Cortex of kidney (tissue), 1 donor: ENCODE measurements at places on chromosomes 11 and 22.

DNA sequence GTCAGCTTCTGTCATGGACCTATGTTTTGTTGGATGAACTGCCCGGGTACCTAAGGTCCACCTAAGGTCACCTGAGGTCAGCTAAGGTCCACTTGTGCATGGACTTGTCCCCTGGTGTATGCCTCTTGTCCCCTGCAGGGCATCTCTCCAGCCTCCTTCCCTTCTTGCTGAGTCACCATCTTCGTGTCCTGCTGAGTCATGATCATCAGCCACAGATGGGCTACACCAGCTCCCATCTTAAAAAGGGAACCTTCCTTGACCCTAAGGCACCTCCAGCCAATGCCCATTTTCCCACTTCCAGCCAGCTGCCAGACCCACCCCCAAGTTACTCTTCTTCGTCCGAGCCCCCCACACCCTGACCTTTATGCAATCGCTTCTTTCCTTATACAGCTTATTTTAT lies 544.9 kb downstream of the TBC1D22A start:
- DNase-seq, result no peak

DNA sequence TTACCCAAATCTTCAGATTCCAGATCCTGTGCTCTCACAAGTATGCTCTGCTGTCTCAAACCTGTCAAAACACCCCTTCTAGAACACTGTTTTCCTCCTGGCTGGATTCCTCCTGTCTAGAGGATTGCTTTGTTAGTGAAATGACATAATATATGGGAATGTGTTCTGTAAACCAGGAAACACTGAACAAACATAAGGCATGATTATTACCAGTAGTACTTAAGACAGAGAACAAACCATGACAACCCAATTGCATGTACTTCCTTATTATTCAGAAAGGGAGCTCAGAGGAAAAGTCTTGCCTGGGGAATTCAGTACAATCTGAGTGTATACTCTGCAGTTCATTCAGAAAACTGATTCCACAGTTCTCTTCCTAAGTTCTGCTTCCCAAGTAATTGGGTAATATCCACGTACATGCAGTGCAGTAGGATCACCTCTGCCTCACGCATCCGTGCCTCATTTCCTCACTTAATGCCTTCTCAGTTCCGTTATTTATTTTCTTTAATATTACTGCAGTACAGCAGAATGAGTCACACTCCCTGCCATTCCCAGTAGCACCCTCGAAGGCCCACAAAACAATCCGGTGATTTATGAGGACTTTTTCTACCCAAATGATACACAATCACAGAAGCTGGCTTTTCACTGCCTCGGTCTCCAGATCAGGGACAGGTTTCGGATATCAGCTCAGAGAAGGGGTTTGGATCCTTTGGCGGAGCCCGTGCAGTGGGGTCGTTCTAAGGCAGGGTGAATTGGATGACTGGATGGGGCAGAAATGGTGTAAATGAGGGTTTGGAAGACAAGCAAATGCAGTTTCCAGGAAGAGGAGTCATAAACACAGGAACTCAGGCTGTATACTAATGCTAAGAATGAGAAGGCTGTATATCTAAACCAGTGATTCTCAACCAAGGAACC lies 896.9 kb downstream of the KCNA4 start:
- no peak for DNase-seq

- DNase-seq, result no peak
Measured at GRCh38 chr22:45542001-45542520, 39.4 kb downstream of the FBLN1 start.

DNA sequence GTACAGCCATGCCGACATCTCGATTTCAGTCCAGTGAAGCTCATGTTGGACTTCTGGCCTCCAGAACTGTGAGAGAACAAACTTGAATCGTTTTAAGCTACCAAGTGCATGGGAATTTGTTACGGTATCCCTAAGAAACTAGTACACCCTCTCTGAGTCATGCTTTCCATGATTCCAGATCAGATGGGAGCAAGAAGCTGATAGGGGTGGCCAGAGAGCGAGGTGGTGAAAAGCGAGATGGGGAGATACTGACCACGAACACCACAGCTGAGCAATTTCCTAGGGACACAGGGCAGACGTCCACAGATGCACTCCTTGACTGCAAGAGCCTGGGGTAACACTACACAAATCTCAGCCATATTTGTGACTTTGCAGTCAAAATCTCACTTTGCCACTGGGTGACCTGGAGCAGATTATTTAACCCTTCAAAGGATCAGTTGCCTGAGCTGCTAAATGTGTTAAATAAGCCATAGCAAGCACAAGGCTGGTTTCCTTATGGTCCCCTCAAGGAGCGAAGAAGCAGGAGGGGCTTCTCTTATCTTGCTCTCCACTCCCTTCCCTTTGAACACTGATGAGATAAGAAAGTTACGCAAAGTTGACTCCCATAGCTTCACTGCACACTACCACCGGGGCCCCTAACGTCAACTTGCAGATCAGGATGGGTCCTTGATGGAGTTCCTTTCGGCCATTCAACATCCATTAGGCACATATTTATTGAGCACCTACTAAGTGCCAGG lies 22.6 kb upstream of the RCN1 start:
- no peak for DNase-seq

- DNase-seq, result no peak
Measured at GRCh38 chr22:20259327-20259688, 8.8 kb downstream of the RTN4R start.

DNA sequence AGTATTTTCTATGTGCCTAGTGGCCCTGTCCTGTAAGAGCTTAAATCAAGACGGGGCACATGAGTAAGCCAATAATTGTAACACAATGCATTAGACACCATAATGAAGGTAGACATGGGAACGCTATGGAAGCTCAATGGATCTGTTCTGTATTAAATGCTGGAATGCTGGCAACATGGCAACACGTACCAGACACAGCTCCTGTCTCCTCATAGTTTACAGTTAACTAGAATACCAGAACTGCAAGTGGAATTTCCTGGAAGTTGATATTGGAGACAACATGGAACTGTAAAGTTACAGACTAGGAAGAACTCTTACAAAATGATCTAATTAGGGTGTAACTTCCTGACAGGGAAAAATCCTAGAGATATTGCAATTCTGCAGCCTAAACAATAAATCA lies 12.4 kb downstream of the P4HA3 start:
- DNase-seq, result no peak

GRCh38 chr11:109071712-109072524 lies 350.1 kb upstream of the C11orf87 start:
- no peak for DNase-seq

- no peak for DNase-seq
Measured at GRCh38 chr11:72777755-72778278, 16.0 kb downstream of the STARD10 start.

DNA sequence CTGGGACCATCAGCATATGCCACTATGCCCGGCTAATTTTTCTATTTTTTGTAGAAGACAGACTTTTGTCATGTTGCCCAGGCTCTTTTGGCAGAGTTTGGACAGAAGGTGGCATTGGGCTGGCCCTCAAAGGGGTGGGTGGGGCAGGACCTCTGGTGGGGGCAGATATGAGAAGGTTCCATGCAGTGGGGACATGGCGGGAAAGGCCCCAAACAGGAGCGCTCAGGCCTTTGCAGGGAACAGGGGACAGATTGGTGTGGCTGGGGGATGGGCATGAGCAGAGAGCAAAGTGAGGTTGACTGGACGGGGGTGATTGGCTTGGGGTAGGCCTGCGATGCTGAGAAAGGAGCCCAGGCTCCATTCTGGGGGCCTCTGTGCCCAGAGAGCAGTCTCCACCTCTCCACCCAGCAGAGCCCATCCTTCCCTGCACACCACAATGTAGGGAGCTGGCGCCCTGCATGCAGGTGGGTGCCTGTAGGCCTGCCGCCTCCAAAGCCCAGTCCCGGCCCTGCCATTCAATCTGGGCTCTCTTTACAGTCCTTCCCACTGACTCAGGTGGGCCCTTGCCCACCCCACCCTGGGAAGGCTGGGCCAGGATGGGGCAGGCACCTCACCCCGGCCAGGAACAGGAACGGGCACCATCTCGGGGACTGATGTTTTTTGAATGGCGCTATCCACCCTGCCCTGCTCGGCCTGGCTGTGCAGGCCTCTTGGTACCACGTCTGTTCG lies 98.7 kb downstream of the MORC2 start:
- no peak for DNase-seq

DNA sequence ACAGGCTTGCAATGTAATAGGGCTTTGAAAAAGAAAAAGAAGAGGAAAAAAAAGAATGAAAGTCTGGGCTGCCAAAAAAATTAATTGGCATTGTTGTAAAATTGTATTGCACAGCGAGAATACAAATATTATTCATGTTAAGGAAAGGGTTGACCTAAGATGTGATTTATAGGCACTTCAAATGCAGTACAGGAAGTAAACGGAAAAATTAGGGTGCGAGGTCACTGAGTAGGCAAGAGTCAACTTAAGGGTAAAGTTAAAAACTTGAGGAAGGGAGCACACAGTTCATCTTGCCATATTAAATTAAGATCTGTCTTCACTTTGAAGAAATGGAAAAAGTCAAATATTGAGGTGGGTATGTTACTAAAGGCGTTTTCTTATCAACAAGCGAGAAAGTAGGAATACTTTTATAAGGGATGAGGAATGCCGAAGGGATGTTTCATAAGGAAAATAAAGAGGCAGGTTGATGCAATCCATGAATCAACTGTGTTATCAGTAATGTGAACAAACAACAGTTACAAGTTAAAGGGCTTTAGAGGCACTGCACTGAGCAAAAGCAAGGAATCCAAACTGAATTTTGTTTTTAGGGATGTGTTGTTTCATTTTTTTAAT lies 123.0 kb downstream of the WT1 start:
- no peak for DNase-seq

- DNase-seq, result no peak
Measured at GRCh38 chr11:89612096-89612495, 98.0 kb upstream of the TRIM77 start.

- no peak for DNase-seq
Measured at GRCh38 chr11:110032957-110033570, 60.1 kb upstream of the ZC3H12C start.

DNA sequence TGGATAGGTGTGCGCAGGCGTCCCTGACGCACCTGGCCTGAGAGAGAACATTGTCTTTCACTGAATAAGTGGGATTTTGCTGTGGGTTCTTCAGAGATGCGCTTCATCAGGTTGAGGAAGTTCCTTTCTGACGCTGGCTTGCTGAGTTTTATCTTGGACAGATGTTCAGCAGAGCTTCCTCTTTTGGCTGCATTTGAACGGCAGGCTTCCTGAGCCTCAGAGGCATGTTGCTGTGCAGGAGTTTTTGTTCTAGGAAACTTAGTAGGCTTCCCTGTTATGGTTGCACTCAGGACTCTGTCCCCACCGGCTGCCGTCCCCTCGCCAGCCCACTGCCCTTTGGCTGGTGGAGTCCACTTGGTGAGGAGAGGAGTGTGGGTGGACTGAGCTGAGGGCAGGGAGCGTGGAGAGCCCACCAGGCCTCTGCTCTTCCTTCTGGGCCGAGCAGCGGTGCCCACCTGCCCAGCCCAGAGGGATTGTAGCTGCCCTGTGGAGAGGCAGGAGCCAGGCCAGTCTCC lies 17.2 kb downstream of the FRMD8 start:
- DNase-seq, result no peak

- no peak for DNase-seq
Measured at GRCh38 chr22:35928285-35928798, 100.3 kb downstream of the RBFOX2 start.
